ENCODE measurements at places on chromosomes 11 and 22. TPM values are rescaled to one million over a fixed set of nuclear protein-coding genes. Genes with fewer than 3 reads are reported as not detected.
A peak's percentile ranks its signal among the peaks of the same experiment; 100 is the strongest.

DNA sequence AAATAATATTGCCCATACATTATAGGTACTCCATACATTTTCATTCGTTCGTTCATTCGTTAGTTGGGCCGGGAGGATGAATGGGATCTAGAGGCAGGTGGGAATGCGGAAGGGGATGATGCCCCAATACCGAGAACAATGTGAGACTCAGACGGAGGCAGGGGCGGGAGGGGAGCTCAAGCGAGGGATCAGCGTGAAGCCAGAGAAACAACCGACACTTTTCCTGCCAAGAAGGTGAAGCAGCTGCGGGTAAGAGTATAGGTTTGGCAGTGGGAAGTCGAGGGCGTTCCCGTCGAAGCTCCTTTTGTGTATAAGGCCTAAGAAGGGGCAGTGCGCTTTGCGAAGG lies 1.1 kb upstream of the ARHGEF17 start:
- DNase-seq, result no peak

GRCh38 chr11:76233196-76233921 lies 27.1 kb upstream of the WNT11 start:
- DNase-seq, result no peak

DNA sequence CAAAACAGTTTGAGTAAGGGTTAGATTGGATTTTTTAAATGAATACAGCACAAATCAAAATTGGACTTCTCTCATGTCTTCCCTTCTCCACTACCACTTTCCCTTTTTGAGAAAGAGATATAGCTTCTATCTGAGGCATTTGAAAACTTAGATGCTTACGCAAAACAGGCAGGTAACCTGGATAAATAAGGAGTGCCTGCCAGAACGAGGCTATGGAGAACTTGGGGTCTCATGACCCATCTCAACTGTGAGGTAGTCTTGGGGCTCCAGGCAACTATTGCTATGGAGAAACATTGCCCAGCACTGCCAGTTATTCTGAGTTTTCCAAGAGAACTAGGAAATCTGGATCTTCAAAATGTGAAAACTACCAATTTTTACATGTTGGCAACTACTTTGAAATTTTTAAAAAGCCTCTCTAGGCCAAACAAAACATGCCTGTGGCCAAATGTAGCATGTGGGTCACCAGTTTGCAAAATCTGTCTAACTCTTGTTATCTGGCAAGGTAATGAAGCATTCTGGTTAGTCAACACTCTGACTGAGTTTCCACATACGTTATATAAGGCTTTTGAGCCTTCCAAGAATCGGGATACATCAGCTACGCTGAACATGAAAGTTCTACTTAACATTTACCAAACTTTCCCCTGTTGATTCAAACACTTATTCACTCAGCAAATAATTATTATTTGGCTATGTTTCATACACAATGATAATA lies 752.7 kb downstream of the KCNA4 start:
- DNase-seq, result no peak

GRCh38 chr22:17820879-17821439 lies 46.7 kb upstream of the BID start:
- no peak for DNase-seq

- no peak for DNase-seq
These were observed 431 bp downstream of the SLC37A2 start for GRCh38 chr11:125063429-125064043.

DNA sequence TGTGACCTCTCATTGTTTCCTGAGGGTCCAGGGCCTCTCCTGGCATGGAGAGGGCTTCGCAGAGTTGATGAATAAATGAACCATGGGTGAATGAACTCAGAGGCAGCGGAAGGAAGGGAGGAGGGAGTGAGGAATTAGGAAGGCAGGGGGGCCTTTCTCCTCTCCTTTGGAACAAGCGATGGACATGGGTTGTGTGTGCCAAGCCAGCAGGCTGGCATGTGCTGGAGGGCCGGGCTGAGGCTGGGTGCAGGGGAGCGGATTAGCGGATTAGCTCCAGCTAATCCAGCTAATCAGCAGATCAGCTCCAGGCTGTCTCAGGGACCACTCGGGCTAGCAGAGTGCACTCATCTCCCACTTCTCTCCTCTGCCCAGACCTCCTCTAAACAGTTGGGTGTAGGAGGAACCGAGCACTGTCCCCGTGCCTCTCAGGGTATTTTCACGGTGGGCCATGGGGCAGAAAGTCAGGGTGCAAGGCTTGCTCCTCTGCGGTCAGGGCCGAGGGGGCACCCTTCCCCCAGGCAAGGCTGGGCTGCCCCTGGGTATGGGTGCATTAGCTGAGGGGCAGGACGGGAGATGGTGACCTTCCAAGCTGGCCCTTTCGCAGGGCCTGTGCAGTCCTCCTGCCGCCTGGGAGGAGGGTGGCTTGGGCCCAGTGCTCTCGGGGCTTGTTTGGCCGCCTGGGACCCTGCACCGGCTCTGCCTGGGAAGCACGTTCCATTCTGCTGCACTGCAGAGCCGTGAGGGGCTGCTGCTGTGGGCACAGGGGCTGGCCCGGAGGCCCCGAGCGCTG lies 120.3 kb upstream of the B3GAT1 start:
- peak; percentile 3 for DNase-seq

DNA sequence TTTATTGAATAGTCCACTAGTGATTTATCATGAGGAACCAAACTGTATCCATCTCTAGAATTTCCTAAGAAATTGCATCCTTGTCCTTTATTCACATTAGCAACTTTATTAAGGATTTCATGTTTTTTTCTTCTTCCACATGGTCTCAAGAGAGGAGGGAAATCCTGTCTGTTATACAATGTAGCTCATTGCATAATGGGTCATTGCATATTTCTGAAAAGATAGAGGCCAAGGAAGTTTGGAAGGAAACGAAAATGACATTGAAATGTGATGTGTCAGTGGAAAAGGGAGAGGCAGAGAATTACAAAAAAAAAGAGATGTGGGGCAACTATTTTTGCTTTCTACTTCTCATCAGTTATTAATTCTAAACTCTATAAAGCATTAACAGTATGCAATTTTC lies 353.1 kb downstream of the METTL15 start:
- no peak for DNase-seq

The DNAJB13 gene
- not detected for total RNA-seq

Measured in activated T-cell treated with anti-CD3 and anti-CD28 coated beads, Interleukin-2, amount 50 U/mL, for 4 hours (primary cell).